Hippocampal formation (tissue), 2 donors: ENCODE measurements at places on chromosomes 2 and 18.

DNA sequence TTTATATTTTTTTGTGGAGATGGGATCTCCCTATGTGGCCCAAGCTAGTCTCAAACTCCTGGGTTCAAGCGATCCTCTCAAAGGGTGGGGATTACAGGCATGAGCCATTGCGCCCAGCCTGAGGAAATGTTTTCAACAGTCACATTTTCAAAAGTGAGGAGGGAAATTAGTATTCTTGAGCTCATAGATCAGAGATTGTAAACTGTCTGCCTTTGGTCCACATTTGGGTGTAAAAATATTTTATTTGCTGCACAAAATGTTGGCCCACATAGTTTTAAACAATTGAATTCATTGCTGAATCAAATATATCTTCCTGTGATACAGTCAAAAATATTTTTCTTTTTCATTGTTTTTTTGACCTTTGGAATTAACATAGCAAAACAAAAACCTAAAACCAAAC lies 48.6 kb downstream of the NOP58 start:
- DNase-seq, result no peak

DNA sequence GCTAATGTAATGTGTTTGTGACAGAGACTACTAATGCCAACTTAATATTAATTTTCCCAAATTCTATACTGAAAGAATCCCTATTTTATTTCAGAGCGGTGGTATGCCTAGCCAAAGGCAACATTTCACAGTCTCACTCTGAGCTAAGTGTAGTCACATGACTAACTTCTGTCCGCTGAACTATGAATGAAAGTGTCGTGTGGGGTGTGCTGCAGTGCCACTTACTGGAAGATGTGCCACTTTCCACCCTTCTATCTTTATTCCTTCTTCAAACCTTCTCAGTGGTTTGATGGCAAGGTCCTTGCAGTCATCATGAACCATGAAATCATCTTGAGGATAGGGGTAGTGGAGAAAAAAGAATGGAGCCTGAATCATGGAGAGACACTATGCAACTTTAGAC lies 47.3 kb upstream of the C1D start:
- DNase-seq, result no peak

DNA sequence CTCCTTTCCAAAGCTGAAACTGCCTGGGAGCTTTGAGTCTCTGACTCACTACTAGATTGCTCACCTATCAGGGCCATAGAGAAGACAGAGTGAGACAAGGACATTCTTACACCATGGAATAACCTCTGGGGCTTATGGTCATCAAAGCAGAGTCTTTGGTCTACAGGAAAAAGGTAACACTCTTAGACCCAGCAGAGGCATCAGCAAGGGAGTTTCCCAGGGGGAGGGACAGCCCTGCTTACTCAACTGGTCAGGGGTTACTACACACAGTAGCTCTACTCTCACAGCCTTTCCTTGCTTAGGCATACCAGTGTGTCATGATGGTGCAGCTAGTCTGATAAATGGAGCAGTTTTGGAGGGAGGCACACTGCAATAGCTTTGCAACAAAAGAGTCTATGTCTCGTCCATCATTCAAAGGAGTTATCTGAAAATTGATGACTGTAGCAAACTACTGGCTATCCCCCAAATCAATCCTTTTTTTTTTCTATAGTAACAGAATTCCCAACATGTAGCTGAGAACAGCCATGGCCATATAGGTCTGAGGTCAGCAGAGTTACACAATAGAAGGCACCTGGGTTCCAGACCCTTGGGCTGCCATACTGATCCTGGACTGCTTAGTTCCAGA lies 22.4 kb upstream of the CD28 start:
- no peak for DNase-seq

GRCh38 chr2:162123806-162124758 lies 28.0 kb downstream of the GCG start:
- no peak for DNase-seq

GRCh38 chr2:80942766-80943165 lies 638.2 kb upstream of the LRRTM1 start:
- no peak for DNase-seq

GRCh38 chr2:150605664-150606063 lies 118.2 kb upstream of the RND3 start:
- no peak for DNase-seq

- DNase-seq, result no peak
Measured at GRCh38 chr18:44681076-44681970, 635 bp downstream of the SETBP1 start.

GRCh38 chr2:42340045-42340937 lies 20.7 kb downstream of the COX7A2L start:
- no peak for DNase-seq
